Activated CD4-positive, alpha-beta T cell treated with anti-CD3 and anti-CD28 coated beads, Interleukin-2, Interleukin-6, amounts not matched to agents 100 ng/mL and 50 ng/mL, durations not matched to agents 16 hours and 8 hours (primary cell): ENCODE measurements at places on chromosomes 7 and 10.

- no peak for DNase-seq
Measured at GRCh38 chr7:87919875-87920274, 14.2 kb upstream of the ADAM22 start.

DNA sequence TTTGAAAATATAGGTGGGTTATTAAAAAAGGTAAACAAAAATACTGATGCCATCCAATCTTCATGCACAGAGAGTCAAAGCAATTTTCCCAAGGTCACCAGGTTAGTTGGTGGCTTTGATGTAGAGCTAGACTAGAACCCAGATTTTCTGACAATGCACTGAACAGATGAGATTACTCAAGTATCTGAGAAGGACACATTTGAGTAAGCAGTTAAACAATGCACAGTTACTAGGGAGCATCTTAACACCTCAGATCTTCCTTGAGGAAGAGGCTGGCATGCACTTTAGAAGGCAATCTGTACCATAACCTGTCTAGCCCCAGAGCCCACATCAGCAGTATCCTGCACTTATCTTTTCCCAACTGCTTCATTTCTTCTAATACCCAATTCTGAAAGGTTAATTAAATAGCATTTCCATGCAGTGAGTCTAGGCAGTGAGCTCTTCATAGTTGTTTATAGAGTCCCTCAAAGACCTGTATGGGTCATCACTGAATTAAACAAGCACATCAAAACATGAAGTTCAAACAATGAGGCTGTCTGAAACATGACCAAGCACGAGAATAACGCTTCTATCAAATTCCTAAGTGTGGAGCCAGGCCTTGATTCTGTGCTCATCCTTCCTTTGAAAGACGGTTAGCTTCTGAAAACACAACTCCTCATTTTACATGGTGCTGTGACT lies 38.2 kb upstream of the ANK3 start:
- peak; percentile 21 for DNase-seq

DNA sequence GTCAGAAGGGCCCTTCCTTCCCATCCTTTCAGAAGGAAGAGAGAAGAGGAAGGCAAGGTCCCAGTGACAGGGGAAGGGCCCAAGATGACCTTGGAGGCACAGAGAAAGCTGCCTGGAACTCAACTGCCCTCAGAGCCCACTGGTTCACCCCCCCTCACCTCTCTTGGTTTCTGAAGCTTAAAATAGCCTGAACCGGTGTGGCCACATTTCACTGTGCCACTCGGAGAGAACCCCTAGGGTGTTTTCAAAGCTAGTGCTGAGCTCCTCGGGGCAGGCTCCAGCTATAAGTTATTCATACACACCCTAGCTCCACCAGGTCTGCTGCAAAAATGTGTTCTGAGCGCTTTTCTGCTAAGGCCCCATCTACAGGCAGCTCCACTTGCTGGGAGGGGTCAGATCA lies 60.9 kb upstream of the ADRB1 start:
- DNase-seq: no peak

GRCh38 chr7:20393021-20393610 lies 62.4 kb downstream of the ITGB8 start:
- no peak for DNase-seq

DNA sequence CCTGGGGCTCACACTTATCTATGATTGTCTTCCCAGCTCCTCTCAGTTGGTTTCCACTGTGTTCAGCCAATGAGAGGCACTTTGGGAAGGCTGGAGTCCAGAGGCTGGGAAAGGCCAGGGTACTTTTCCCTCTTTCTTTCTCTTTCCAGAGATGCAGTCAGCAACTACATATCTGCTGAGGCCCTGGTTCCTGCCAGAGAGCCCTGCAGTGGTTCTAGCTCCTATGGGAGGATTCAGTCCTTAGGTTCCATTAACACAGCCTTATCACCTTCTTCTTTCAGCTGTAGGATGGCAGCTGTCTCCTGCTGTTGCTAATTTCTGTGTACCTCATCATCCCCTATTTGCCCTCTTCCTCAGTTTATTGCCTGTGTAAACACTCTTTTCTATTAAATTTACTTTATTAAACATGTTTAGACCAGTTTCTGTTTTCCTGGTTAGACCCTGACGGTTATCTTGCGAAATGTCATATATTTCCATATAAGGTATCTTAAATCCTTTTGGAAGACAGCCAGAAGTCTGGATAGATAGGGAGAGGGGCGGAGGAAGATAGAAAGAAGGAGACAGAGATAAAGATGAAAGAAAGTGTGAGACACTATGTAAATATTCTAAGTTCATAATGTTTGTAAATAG lies 100.3 kb downstream of the HGF start:
- no peak for DNase-seq

DNA sequence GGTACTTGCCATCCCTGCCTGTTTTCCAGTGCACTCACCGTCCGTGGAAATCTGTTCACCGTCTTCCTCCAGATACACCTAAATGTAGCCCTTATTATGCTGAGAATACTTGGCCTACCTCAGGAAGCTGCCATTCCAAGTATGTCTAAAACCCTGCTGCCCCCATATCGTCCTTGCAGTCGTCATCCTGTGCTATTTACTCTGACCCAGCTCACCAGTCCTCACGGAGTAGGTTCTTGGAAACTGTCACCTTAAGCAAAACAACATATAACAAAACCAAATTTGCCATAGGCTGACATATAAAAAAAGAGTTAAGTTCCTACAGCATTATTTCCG lies 880 bp upstream of the PIP4K2A start:
- DNase-seq: no peak
